Stimulated activated CD8-positive, alpha-beta memory T cell treated with anti-CD3 and anti-CD28 coated beads, Interleukin-2, amount 100 ng/mL, for 1 hour (primary cell): ENCODE measurements at places on chromosomes 6 and 20.

GRCh38 chr6:139680819-139681218, 306.4 kb upstream of the CITED2 start:
- no peak for DNase-seq

- peak; percentile 67 for DNase-seq
Observed at GRCh38 chr20:44384423-44385027, 29.0 kb downstream of the HNF4A start.

DNA sequence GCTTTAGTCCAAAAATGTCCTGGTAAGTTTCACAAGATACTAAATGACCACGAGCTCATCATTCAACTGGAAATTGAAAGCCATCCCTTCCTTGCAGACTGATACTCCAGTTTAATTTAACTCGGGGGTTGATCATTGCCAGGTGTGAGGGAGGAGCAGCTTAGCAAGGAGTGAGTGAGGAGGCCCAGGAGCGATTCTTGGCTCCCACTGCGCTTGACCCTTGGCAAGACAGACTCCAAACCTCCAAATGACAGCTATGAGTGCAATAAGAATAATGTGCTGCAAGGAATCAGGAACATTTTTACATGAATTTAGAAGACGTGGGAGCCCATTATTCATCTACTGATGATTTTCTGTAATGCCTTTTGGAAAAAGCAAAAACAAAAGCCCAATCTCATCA, 64.9 kb downstream of the LAMA4 start:
- no peak for DNase-seq

GRCh38 chr6:7126754-7127153, 19.0 kb downstream of the RREB1 start:
- no peak for DNase-seq

DNA sequence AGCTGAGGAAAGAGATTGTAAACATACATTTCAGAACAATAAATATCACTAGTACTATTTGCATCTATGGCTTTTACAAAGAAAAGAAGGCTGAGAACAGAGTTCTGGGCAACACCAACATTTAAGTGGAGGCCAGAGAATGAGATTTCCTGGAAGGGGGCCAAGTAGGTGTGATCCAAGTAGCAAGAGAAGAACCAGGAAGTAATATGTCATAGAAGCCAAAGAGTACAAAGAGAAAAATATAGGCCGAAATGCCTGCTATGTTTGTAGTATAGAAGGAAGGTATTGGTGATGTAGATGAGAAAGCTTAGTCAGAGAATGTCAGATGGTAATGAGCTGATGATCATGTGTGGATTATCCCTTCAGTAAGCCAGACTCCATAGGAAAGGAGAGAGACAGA, 94.5 kb downstream of the PERP start:
- no peak for DNase-seq

DNA sequence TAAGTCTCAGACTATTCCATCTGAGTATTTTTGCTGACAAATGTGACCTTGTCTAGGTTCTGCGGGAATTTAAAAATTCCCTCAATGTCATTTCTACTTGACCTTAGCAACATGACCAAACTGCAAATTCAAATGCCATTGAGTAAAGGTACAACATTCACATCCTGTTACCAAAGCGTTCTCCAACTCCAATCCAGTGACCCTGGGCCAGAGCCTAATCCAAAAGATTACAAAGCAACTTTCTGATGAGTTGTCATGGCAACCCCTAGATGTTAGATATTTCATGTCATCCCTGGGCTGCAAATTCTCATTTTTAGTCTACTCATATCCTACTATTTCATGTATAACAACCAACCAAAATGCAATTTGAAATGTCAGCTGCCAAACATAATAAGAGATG, 65.3 kb downstream of the BACH2 start:
- no peak for DNase-seq

DNA sequence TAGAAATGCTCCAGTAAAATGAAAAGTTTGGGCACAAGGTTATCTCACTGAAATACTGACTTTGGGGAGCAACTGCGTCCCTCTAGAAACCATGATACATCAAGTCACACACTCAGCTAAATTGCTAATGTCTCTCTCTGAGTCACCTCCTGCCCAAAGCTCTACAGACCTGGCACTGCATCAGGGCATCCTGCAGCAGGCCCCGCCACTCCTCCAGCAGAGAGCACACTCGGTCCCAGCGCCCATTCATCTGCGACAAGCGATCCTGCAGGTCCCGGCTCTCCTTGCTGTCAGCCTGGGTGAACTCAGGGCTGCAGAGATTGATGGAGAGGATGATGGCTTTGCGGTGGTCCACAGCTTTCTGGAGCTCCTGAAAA, 329.0 kb downstream of the ESR1 start:
- DNase-seq, result no peak

- no peak for DNase-seq
Observed at GRCh38 chr6:132483779-132484679, 28.9 kb downstream of the STX7 start.

- no peak for DNase-seq
Observed at GRCh38 chr6:124470803-124471202, 491.4 kb upstream of the RNF217 start.

DNA sequence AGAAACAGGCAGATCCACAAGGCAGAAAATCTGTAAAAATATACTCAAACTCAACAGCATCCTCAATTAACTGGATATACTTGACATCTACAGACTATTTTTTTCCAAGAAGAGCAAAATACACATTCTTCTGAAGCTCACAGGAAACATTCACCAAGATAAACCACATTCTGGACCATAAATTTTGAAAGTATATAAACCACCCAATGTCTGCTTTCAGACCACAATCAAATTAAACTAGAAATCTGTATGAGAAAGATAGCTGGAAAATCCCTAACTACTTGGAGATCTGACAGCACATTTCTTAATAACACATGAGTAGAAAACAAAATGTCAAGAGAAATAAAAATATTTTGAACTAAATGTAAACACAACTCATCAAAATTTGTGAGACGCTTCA, 195.5 kb downstream of the ERMARD start:
- DNase-seq, result no peak

DNA sequence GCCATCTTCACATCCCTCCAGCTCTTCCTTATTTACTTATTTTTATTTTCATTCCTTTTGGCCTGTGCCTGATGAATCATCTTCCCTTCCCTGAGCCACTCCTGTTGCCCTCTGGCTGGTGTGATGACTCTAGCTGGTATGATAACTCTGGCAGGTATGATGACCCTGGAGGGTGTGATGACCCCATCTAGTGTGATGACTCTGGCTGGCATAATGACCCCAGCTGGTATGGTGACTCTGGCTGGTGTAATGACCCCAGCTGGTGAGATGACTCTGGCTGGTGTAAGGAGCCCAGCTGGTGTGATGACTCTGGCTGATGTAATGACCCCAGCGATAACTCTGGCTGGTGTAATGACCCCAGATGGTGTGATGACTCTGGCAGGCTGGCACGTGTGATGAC, 426.8 kb downstream of the QKI start:
- no peak for DNase-seq

DNA sequence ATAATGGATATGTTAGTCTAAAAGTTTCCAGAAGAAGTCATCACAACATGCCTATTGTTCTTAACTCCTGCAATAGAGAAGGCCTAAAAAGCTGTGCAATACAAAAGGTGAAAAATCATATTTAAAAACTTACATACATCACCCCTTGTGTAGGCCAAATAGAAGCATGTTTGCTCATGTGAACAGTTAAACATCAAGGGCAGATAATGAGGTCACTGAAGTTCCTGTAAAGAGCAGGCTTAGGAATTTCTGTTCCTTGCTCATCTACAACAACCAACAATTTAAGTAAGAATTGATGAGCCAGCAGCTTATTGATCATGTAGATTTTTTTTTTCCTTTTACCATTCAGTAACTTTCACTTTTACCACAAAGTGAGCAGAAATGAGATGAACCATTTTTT, 7.5 kb upstream of the NUP153 start:
- DNase-seq, result no peak

DNA sequence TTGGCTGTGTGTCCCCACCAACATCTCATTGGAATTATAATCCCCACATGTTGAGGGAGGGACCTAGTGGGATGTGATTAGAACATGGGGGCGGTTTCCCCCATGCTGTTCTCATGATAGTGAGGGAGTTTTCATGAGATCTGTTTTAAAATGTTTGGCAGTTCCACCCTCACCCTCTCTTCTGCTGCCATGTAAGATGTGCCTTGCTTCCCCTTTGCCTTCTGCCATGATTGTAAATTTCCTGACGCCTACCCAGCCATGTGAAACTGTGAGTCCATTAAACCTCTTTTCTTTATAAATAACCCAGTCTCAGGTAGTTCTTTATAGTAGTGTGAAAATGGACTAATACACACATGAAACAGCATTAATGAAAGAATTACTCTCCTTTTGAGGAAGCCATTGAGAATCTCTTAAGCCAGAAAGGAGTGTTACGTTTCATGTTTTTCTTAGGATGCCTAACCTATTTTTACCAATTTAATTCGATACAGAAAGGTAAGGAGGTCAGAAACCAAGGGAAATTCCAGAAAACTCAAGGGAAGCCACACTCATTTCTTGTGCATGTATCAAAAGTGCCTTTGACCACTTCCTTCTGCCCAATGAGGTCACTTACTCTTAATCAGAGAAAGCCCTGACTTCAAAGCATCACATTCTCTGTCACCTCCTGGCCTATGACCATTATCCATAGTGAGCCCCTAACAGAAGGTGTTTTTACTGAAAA, 24.7 kb upstream of the HINT3 start:
- no peak for DNase-seq

GRCh38 chr6:32082935-32083334, 26.2 kb downstream of the TNXB start:
- DNase-seq, result no peak

- DNase-seq, result no peak
Observed at GRCh38 chr6:10733863-10734262, 11.0 kb downstream of the TMEM14C start.

GRCh38 chr20:62670998-62671397, 28.7 kb downstream of the SLCO4A1 start:
- DNase-seq, result no peak

GRCh38 chr20:17513939-17514338, 17.2 kb downstream of the BFSP1 start:
- DNase-seq, result no peak

GRCh38 chr20:57450931-57451330, 59.7 kb downstream of the RBM38 start:
- no peak for DNase-seq

- no peak for DNase-seq
Observed at GRCh38 chr6:168951217-168951616, 302.4 kb downstream of the THBS2 start.

- no peak for DNase-seq
Observed at GRCh38 chr20:10362674-10363073, 71.3 kb downstream of the MKKS start.

GRCh38 chr6:10964684-10965083, 77.8 kb downstream of the SYCP2L start:
- no peak for DNase-seq

DNA sequence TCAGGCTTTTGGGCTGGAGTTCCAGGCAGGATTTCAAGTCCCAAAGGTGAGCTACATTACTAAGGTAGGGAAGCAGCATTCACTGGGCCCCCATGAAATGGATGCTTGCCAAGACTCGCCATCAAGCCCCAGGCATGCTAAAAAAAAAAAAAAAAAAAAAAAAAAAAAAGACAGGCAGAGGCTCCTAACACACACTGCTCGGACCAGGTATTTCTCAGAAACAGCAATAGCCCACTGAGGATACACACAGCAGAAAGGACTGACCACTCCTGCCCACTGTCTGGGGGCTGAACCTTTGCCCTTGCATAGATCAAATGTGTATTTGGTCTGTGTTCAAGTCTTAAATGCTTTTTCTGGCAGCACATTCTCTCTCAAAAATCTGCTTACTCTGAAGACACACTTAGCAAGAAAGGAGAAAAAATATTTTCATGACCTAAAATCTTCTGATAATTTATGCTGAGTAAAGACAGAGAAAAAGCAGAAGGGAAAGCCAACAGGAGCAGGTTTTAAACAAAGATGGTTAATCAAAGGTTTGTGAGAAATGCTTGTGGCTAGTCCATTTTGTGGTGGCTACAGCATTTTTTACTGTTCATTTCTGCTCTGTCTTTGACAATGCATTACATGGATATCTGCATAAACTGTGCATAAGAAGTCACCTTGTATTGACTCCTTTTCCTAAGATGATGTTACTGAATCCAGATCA, 37.9 kb upstream of the BEND6 start:
- DNase-seq, result no peak

DNA sequence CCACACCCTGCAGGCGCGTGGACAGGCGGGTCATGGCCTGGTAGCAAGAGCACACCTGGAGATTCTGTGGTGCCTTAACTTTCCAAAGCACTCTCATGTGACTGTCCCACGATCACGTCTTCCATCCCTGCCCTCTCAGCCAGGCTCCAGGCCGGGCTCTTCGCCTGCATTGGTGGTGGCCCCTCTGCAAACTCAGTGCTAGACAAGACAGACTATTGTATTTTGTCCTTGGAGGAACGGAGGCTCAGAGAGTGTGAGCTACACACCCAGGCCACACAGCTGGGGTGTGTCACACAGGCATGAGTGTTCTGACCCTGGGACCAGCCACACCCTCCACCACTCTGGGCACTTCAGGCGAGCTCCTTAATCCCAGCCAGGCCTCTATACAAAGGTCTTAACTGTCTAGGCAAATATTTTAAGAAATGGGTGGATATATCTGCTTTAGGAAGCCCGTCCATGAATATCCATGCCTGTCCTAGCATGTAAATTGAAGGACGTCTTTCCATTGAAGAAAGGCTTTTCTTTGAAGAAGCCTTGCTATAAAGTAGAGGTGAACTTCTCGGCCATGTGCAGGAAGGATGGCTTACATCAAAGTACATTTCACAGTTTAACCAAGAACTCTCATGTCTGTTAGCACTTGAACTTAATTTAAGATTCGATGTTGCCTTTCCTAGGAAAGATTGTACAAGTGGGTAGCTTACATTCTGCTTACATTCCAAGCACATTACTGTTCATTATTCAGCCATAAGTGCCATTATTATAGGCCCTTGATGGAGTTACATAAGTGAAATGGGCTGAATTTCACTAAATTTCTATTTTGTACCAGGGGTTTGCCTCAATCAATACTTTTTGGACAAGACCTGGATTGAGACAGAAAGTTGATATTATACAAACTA, 263.9 kb downstream of the DLL1 start:
- no peak for DNase-seq

DNA sequence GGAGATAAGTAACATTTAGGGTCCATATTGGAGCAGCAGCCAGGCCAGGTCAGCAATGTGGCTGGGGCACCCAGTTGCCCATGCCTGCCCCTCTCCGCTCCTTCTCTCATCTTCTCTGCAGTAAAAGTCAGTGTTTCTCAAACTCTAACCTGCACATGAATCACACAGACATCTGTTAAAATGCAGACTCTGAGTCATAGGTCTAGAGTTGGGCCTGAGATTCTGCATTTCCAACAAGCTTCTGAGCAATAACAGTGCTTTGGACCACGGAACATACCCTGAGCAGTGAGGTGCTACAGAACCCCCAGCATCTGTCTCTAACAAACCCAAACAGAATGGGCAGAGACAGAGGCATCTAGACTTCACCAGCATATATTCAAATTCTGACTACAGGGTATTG, 10.1 kb downstream of the PHF10 start:
- DNase-seq, result no peak
